ENCODE measurements at places on chromosomes 5 and 9.

GRCh38 chr5:442335-443238 is at the start of gene EXOC3:
EXOC3 (plus strand) TSS chr5:443176; CDS start chr5:446206, 3,030 bp downstream.
- no peak for DNase-seq

DNA sequence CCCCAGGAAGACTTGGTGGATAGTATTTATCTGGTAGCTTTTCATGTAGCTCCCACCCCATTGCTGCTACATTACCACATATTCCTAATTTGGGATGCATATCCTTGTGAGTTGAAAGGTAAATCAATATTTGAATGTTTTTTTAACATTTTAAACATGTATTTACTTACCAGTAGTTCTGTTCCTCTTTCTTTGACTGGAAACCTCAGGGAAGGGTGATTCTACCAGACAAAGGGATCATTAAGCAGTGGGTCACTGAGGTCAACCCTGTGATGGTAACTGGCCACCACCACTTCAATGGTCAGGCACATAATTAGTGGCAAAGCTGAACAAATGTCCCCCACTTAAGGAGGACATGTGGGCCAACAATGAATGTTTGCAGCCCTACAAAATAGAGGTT is 27.2 kb upstream of the KLF9 start:
- DNase-seq: no peak

- no peak for DNase-seq
Measured at GRCh38 chr5:37437711-37438110, 58.6 kb downstream of the WDR70 start.

DNA sequence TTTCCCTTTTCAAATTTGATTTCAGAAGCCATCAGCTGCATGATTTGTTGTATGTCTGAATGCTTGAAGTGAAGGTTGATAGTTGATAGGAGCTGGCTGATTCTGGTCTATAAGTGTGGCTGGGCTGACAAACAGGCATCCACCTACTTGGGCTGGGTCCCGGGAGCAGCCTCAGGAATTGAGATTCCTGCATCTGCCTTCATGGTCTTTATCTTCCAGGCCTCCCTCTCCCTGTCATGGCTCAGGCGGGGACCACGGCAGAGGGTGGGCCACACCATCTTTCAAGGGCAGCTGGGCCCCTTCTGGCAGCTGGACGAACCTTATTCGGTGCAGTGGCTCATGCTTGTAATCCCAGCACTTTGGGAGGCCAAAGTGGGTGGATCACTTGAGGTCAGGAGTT is 55.9 kb downstream of the ROPN1L start:
- no peak for DNase-seq
